ENCODE measurements at places on chromosomes 2 and 18.

DNA sequence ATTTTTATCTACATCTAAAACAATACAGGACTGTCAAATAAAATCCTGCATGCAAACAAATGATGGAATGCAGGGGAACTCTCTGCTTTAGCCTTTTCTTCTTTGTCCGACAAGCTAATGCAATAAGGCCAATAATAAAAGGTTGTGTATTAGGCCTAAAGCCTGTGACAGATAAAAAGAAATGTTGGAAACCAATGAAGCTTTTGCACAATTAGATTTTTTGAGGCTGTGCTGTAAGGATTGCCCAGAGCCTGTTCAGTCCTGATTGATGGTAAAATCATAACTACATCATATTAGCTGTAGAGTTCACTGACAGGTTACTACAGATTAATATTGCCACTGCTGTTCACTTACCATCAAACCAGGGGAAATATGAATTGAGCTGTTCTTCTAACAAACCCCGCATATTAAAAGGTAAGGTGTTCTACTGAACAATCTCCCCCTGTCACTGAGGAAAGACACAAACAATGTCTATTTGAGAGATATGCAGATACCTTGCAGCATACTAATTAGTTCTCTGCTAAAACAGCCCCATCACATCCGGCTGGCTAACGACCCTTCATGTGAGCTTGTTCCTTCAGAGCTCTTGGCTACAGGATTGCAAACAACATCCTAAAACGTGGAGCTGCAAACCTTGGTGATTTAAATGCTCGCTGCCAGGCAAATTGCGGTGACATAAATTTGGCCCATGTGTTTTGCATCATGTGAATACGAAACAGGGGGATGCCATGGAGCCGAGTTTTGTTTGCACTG, 305.4 kb downstream of the MTX2 start:
- DNase-seq, result no peak

DNA sequence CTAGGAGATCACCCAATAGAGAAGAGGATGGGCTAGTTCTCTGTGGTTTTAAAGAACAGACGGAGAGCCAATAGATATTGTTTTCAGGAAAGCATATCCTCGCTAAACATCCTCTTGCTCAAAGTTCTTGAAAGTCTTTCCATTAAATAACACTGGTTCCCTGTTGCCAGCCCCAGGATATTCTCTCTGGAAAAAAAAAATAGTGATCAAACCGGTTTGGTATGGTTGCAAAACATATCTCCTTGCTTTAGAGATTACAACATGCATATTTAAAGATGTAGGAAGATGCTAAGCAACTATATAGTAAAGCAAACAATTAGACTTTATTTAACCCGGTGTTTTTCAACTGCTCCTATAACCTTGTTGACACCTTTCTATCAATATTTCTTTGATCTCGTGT, 211.4 kb downstream of the CMPK2 start:
- no peak for DNase-seq

DNA sequence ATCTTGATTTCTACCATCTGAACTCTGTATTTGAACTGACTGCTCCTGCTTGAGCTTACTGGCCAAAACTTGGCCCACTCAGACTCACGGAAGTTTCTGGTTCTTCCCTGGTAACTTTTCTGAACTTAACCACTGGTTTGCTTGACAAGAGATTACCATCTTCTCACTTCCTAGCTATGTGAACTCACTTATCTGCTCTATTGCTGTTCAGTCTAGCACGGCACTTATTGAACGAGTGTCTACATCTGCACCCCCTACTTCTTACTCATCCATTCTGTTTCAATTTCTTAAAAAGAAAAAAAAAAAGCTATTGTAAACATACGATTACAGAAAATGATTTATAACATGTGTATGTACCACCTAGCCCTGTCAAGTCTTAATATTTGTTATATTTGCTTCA, 9.0 kb downstream of the CKAP2L start:
- DNase-seq, result no peak

GRCh38 chr18:62101321-62101721, 85.5 kb downstream of the PIGN start:
- peak; percentile 1 for DNase-seq

GRCh38 chr2:85430752-85431569, 12.4 kb downstream of the SH2D6 start:
- DNase-seq, result no peak

GRCh38 chr18:77127769-77128671, 4.6 kb downstream of the MBP start:
- peak; percentile 96 for DNase-seq

DNA sequence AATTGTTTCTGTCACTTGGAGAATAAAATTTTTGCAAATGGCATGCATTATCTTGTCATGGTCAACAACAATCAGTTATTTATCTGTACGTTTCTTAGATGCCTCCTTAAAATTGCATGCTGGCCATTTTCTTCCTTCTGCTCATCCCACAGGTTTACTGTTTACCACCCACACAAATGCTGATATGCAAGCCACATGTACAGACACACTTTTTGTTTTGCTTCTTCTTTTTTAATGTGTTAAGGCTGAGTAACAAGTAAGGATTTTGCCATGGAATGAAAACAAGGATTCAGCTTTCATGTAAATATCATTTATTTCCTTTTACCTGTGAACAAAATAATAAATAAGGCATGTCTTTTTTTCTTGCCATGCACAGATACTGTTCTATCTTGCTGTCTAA, 1077.1 kb upstream of the ZEB2 start:
- no peak for DNase-seq

DNA sequence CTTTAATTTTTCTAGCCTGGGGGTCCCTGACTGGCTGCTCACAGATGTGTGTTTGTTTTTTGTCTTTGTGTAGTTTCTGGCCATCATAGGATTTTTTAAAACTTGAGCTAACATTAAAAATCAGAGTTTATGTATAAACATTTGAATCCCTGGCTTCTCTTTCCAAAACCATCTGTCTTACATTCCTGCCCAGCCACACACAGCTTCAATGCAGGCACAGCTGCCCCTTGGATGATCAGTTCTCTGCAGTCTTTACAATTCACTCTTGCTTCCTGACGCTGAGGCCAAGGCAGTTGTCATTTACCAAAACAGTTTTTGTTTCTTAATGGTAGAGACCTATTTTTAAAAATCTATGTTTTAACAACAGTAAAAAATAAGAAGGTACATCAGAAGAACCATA, 169.2 kb upstream of the LRRTM1 start:
- no peak for DNase-seq

GRCh38 chr2:212540341-212540740, 1.7 kb upstream of the ERBB4 start:
- DNase-seq, result no peak

DNA sequence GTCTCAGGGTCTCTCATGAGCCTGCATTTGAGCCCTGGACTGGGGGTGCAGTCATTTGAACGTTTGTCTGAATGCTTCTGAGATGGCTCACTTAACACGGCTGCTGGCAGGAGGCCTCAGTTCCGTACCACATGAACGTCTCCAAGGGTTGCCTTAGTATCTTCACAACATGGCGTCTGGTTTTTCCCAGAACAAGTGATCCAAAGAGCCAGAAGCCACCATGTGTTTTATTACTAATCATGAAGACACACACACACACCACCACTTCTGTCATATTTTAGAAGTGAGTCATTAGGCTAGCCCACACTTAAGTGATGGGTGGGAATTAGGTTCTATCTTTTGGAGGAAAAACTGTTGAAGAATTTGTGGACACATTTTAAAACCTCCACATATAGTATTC, 15.0 kb upstream of the MYO1B start:
- DNase-seq, result peak; percentile 97

DNA sequence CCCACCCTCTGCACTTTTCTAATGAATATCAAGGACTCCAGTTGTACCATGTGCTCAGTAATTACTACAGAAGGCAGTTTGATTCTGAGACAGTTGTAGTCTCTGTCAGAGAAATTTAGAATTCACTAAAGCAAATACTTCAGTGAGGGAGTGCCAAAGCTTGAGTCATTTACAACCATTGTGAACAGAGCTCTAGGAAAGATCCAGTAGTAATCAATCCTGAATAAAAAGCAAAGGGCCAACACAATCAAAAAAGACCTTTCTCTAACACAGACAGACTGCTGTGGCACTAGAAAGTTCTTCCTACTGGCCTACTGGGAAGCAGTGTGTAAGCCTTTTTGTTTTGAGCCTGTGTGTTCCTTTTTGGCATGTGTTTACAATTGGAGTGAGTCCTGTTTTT, 135.6 kb upstream of the UNC80 start:
- no peak for DNase-seq

- no peak for DNase-seq
Measured at GRCh38 chr2:213290501-213290900, 6.2 kb downstream of the SPAG16 start.
